ENCODE measurements at places on chromosomes 7 and 10. TPM values are rescaled to one million over a fixed set of nuclear protein-coding genes. Genes with fewer than 3 reads are reported as not detected.

DNA sequence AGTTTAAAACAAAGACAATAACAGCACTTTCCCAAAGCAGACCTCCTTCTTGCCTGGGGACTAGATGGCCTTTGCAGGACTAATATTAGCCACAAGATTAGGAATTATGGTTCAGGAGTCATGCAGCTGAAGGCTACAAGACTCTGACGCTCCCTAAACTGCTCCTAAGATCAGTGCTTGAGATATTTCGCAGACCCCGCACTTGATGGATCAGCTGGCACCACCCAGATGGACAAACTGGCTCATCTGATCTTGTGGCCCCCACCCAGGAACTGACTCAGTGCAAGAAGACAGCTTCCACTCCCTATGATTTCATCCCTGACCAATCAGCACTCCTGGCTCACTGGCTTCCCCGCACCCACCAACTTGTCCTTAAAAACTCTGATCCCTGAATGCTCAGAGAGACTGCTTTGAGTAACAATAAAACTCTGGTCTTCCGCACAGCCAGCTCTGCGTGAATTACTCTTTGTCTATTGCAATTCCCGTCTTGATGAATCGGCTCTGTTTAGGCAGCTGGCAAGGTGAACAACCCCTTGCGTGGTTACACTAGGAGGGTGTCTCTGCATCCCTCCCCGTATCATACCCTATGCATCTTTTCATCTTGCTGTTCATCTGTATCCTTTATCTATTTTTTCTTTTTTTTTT is 26.9 kb upstream of the NRBF2 start:
- H3K4me1 ChIP-seq = no peaks in the 10 kb centered on the region
- no peak overlapping the region for H3K4me3 ChIP-seq
- no peaks in the 10 kb centered on the region for H3K36me3 ChIP-seq
- no peaks in the 10 kb centered on the region for H3K27me3 ChIP-seq
- no peak for DNase-seq
- H3K27ac ChIP-seq = no peak overlapping the region

DNA sequence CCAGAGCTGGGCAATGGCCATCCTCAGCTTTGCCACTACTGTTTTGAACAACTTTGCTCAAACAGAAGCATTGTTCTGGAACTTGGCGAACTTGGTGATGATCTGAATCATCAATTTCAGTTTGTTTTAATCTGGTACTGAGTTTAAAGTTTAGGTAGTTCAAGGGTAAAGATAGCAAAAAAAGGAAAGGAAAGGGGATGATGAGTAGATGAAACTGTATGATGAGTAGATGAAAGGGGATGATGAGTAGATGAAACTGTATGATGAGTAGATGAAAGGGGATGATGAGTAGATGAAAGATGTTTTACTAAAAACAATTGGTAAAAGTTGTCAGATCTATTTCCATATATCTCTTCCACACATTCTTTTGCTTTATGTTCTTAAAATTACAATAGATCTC is 737.0 kb downstream of the LRMDA start:
- no peak for DNase-seq
- peaks cover under 1% of the 10 kb centered on the region for H3K4me1 ChIP-seq
- no peak overlapping the region for H3K27ac ChIP-seq
- H3K27me3 ChIP-seq = peaks cover 13% of the 10 kb centered on the region
- H3K4me3 ChIP-seq = no peak overlapping the region
- H3K36me3 ChIP-seq = peaks cover 8% of the 10 kb centered on the region

The HYAL4 gene
- not detected for total RNA-seq

DNA sequence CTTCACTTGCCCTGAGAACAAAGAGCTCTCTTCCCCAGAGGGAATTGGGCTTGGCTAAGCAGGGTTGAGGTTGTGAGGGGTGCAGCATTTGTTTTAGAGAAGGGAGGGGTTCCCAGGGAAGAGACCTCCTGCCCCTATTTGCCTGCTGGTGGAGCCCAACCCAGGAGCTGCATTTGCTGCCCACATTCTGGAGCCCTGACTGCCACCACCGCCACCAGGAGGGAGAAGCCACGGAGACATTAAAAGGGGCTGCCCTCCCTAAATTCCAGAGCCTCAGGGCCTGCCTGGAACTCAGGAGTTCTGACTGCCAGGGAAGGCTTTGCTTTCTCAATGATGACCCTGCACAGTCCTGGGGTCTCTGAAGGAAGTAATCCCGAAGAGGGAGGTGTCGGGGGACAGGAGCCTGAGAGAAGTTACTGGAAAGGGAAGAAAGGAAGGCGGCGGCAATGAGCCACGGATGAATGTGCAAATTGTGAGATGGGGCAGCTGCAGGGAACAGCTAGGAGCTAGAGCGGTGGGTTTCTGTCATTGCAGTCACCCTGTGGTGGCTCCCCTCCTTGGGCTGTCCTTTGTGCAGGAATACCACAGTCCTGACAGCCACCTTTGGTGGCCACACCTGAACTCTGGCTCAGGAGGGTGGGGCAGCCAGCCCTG is 51.3 kb downstream of the NEURL1 start:
- H3K27ac ChIP-seq = no peak overlapping the region
- no peak for DNase-seq
- H3K27me3 ChIP-seq = peaks cover 12% of the 10 kb centered on the region
- H3K36me3 ChIP-seq = no peaks in the 10 kb centered on the region
- H3K4me1 ChIP-seq = peaks cover 24% of the 10 kb centered on the region

DNA sequence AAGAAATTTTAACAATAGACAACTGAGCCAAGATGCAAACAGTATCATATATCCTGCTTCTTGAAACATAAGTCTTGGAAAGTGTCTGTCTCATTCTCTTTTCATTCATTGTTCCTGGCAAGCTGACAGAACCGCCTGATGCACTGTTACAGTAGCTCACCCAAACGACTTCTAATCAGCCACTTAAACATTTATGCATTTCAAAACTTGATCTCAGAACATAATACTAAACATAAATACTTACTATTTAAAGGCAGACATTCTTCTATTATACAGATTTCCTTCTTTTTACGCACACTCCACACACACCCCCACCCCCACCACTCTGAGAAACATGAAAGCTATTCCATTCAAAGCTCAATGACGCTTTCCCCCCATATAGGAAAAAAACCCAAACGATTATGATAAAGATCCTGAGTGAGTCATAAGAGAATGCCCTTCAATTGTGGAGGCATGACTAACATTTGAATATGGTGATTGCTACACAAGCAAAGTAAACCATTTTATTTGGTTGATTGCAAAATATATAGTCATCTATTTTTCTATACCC is 30.5 kb downstream of the SHTN1 start:
- H3K4me3 ChIP-seq = no peak overlapping the region
- no peak overlapping the region for H3K27ac ChIP-seq
- no peak for DNase-seq

GRCh38 chr7:91759205-91759863 is 121.2 kb downstream of the MTERF1 start:
- H3K27ac ChIP-seq = no peak overlapping the region
- DNase-seq = no peak
- H3K4me3 ChIP-seq = no peak overlapping the region
- no peaks in the 10 kb centered on the region for H3K27me3 ChIP-seq
- H3K36me3 ChIP-seq = no peaks in the 10 kb centered on the region

The DGKI gene
- total RNA-seq = 2.2 TPM

The TEX47 gene
- not detected for total RNA-seq

- peaks cover 5% of the 10 kb centered on the region for H3K4me1 ChIP-seq
- no peaks in the 10 kb centered on the region for H3K36me3 ChIP-seq
- no peak overlapping the region for H3K4me3 ChIP-seq
Observed at GRCh38 chr7:42959549-42959948, 27.4 kb downstream of the MRPL32 start.

DNA sequence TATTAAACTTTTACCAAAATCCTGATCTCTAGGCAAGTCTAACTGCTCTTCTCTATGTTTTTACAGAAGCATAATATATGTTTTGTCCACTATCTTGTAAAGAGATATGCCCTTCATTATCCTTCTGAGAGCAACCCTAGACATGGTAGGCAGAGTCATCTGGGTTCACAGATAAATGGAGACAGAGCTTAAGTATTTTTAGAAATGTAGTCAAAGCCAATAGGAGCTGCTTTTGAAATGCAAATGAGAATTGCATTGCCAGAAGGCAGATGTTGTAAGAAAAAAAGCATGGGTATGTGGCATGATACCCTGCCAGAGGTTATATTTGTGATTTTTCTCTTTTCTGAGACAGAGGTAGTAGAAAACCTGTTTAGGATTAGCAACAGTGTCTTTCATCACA is 964.8 kb downstream of the SORCS3 start:
- H3K27me3 ChIP-seq = no peaks in the 10 kb centered on the region
- no peaks in the 10 kb centered on the region for H3K4me1 ChIP-seq
- no peak overlapping the region for H3K4me3 ChIP-seq
- peaks cover 3% of the 10 kb centered on the region for H3K36me3 ChIP-seq
- DNase-seq = no peak
- no peak overlapping the region for H3K27ac ChIP-seq

The ASZ1 gene
- total RNA-seq = not detected

The MEOX2 gene
- not detected for total RNA-seq

The LBX1 gene
- total RNA-seq = not detected

All from mesothelial cell of epicardium (in vitro differentiated cells).